ENCODE measurements at places on chromosomes 11 and 22. TPM values are rescaled to one million over a fixed set of nuclear protein-coding genes. Genes with fewer than 3 reads are reported as not detected.

GRCh38 chr11:118448294-118448693 is 12.0 kb downstream of the KMT2A start:
- DNase-seq, result no peak

GRCh38 chr22:39301926-39302325 is 17.5 kb downstream of the RPL3 start:
- DNase-seq, result no peak

BTG4 gene
- not detected for total RNA-seq

F2 gene
- total RNA-seq, result not detected

PTGDR2 gene
- not detected for total RNA-seq

OR6T1 gene
- total RNA-seq, result not detected
